ENCODE measurements at places on chromosomes 1 and 21.

DNA sequence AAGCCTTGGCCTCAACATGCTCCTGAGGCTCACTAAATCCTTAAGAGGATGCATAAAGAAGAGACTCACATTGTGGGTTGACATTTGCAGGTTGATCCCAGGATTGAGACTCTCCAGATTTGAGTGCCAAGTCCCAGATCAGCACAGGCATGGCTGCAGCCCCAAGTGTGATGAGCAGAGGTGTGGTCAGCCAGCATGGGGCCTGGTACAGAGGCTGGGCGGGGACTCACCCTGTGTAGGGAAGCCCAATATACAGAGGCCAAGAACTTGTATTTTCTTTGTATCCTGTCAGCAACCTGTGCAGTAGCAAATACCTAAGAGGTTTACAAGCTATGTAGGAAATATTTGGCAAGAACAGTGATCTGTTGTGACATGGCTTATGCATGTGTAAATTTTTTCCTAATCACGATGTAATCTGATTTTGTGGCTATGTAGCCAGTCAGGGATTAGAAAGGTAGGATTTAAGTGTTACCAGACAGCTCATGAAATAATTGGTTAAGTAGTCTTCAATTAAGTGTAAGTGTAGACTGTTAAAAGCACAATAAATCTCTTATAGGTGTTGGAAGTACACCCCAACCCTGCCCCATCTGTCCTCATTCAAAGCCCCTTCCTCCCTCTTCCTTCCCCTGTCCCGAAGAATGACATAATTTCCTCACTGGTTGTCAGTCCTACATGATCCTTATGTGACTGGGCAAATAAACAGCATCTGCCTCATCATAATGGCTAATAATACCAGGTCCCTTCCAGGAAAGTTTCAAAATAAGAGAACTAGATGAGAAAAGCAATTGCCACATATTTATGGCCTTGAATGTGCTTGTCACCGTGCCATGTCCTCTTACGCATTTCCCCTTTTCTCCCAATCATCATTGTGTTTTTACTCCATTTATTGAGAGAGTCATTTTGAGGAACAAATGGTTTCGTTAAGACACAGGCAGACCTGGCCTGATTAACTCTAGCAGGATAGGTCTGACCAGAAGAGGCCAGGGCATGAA, 120.9 kb downstream of the HLX start:
- no peak for DNase-seq

GRCh38 chr1:156387870-156388173, 18.8 kb downstream of the RHBG start:
- DNase-seq = no peak

- DNase-seq = no peak
Observed at GRCh38 chr1:185526344-185527307, 207.6 kb upstream of the HMCN1 start.

GRCh38 chr21:39088831-39089380, 94.3 kb downstream of the PSMG1 start:
- DNase-seq = no peak

DNA sequence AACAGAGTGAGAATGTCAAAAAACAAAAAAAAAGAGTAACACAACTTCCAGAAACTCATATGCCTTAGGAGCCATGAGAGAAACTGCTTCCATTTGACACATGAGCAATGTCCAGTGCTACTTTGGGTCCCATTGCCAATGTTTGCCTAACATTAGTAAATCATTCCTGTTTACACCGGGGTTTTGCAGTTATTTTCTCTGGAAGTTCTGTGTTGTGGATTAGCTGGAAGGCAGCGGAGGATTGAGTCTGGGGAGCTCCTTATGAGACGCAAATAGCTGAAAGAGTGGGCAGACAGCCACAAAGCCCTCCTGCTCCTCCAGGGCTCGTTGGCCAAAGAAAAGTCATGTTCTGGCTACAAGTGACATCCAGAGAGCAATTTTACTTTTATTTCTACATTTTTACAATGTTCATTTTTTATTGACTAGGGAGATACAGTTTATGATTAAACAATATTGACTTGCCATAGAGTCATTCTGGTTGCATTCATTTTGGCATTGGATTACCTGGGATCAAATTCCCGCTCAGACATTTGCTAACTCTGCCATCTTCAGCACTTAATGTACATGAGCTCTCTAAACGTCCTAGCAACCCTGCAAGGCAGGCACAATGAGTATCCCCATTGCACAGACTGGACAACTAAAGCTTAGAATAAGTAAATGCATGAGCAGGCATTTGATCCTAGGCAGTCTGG, 66.4 kb upstream of the GALNT2 start:
- no peak for DNase-seq

GRCh38 chr1:25447547-25447946, 16.9 kb downstream of the MACO1 start:
- no peak for DNase-seq

DNA sequence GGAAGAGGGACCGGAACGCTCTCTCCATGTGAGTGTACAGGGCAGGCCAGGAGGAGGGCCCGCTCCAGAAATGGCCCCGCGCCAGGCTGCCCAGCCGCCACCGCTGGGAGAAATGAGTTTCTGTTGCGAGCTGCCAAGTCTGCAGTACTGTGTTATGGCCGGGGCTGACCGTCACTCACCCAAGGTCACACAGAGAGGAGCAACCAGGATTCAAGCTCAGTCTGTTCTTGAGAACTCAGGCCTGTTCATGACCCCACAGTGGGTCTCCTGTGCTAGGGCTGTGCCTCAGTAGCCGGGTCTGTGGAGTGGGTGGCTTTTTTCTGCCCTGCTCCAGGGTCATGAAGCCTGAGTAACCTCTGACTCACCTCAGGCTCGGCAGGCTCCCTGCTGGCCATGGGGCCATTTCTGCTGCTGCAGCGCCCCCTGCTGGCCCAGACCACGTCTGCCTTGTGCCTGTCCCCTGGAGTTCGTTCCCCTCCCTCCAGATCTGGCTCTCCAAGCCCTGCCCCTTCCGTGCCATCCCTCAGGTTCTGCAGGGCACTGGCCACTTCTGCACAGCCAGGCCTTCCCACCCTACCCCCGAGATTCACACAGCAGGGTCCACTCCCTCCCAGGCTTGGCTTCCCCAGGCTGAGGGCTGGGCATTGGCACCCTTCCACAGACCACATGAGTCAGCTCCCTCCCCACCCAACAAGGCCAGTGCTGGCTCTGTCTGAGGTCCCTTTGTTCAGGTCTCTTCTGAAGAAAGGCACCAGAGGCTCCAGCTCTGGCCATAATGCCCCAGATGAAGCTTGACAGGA, 51.8 kb downstream of the EDN2 start:
- DNase-seq = peak; percentile 78

GRCh38 chr1:233865902-233866301, 38.6 kb upstream of the SLC35F3 start:
- no peak for DNase-seq

DNA sequence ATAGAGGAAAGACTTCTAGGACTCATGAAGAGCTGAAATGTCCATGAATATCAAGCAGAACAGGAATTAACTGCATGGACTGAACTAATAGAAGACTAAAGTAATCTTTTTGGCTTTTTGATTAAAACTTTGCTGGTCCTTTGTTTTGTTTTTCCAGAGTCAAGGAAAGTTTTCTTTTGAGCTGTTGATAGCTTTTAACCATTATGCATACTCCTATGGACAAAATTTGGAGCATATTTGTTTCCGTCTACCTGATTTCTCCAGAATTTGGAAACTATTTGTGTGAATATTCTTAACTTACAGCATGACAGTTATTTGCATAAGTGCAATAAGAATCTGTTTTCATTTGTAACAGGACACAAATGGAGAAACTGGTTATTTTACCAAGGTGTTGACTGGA, 24.5 kb upstream of the CYP4B1 start:
- DNase-seq = no peak

DNA sequence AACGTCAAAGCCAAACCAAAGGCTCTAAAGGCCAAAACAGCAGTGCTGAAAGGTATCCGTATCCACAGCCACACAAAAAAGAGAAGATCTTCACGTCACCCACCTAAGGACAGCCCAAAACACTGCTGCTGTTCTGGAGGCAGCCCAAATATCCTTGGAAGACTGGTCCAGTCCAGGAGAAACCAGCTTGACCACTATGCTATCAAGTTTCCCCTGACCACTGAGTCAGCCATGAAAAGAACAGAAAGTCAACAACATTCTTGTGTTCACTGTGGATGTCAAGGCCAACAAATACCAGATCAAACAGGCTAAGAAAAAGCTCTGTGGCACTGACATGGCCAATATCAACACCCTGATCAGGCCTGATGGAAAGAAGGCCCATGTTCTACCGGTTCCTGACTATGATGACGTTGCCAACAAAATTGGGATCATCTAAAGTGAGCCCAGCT, 32.1 kb downstream of the ARID4B start:
- no peak for DNase-seq

DNA sequence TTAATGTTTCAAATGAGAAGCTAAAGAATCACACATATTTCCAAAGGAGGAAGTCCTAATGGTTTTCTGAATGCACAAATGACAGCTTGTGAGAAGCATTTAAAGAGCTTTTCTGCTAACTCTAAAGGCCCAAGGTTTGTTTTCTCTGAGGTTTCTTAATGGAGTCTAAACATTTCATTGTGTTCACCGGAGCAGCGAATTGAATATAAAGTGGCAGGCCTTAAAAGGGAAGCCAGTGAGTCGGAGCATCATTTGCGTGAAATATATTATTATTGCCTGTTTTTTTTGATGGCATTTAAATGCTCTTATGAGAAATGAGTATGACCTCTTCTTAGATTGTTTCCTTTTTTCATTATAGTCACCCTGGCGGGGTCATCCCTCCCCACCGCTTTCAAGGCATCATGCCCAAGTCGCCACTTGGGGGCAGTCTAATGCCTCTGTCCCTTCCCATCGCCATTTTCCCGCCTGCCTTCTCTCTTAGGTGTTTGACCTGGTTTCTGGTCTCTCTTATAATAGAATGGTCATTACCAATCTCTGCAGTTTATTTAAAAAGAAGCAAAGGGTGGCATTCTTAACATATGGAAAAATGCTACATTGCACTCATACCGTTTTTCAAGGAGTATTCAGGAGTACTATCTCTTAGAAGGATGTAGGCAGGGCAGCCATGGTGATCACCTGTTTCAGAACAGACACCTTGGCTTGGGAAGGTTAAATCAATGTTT, 25.3 kb upstream of the OVAAL start:
- peak; percentile 75 for DNase-seq

DNA sequence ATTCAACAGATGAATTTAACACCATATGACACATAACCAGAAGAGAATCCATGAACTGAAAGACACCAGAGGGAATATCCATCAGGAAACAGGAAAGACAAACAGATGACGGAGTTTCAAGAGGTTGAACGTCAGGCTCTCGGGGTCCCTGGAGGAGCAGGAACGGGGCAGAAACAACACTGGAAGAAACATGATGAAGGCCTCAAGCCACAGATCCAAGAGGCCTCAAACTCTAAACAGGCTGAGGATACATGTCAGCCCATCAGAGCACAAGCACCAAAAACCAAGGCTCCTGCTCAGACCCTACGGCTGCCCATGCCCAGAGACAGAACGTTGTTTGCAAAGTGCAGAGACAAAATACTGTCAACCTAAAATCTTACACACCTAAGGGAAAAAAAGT, 7.0 kb downstream of the INTS11 start:
- no peak for DNase-seq

DNA sequence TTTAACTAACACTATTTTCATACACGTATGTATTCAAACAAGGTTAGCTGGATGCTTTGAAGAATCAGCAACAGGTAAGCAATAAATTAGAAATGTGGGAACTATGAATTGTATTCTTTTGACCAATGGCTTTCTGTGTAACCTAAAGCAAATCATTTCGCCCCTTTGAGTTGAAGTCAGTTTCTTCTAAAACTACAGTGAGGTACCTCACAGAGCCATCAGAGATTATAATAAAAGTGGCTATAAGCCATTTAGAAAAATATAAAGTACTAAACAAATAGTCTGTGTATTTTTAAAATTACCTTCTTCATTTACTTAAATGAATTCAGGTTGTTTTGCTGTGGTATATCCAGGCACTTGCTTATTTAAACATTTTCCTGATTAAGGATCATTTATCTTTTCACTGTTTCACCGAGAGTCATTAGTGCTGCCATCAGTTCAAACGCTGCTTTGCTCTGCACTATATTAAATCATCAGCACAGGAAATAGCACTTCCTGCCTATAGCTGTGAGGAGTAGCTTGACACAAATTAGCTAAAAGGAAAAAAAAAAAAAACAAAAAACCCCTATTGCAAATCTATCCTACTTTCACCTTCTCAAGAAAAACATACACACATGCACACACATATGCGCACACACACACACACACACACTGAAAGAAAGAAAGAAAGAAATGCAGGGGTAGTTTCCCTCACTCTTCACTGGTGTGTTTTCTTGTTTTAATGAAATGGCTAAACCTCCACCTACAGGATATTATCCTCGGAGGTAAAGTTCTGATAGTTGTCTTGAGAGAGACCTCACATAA, 39.8 kb upstream of the C1orf105 start:
- DNase-seq = peak; percentile 7

DNA sequence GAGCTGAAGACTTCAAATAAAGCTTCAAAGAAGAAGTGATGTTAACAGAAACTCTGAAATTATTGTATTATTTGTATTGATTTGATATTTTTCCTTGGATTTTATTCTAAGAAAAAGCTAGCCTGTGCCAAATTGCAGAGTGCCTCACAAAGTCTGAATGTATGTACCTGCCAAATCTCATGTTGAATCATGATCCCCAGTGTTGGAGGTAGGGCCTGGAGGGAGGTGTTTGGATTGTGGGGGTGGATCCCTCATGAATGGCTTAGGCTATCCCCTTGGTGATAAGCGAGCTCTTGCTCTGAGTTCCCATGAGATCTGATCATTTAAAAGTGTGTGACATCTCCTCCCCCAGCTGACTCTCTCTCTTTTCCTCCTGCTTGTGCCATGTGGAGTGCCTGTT, 43.6 kb downstream of the ACKR1 start:
- DNase-seq = no peak

- no peak for DNase-seq
Observed at GRCh38 chr1:32872192-32872460, 1.4 kb upstream of the FNDC5 start.

GRCh38 chr1:94298861-94299260, 61.5 kb upstream of the ARHGAP29 start:
- DNase-seq = no peak

DNA sequence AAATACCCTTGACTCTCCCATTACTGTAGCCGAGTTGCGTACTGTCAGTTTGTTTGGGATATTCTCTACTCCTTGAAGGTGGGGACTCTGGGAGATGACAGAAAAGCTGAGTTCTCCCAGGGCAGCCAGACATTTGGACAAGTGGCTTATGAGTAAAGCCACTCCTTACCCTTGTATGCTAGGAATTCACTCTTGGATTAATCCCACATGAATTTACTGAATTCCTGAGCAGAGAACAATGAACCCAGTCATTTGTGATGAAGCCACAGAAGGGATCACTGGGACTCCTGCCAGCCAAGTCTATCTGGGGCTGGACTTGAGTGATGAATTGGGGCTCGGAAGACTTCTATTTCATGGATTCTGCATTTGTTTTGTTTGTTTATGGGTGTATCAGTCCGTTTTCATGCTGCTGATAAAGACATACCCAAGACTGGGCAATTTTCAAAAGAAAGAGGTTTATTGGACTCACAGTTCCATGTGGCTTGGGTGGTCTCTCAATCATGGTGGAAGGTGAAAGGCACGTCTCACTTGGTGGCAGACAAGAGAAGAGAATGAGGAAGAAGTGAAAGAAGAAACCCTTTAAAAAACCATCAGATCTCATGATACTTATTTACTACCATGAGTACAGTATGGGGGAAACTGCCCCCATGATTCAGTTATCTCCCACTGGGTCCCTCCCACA, 25.1 kb downstream of the C1orf116 start:
- DNase-seq = no peak

GRCh38 chr1:33441088-33441745, 10.3 kb upstream of the PHC2 start:
- no peak for DNase-seq

- DNase-seq = no peak
Observed at GRCh38 chr1:9340172-9340854, 47.6 kb downstream of the SPSB1 start.

- DNase-seq = no peak
Observed at GRCh38 chr1:248288391-248288790, 10.6 kb upstream of the OR2T33 start.

Measured in stimulated activated CD4-positive, alpha-beta T cell treated with anti-CD3 and anti-CD28 coated beads, Interleukin-2, amount 100 ng/mL, for 24 hours (primary cell).